ENCODE measurements at places on chromosomes 5 and 9. TPM values are rescaled to one million over a fixed set of nuclear protein-coding genes. Genes with fewer than 3 reads are reported as not detected.

- DNase-seq, result peak; percentile 99
These were observed 108.7 kb downstream of the RXRA start for GRCh38 chr9:134434894-134435506.

- DNase-seq, result no peak
These were observed 203.1 kb downstream of the ROR2 start for GRCh38 chr9:91746904-91747303.

The SH3PXD2B gene
- 66.2 TPM for total RNA-seq

The DCAF10 gene
- 39.8 TPM for total RNA-seq

The PFN3 gene
- total RNA-seq, result not detected

All from ovary (tissue), 10 donors.